B cell (primary cell): ENCODE measurements at places on chromosomes 6 and 20. TPM values are rescaled to one million over a fixed set of nuclear protein-coding genes. Genes with fewer than 3 reads are reported as not detected.
A peak's percentile ranks its signal among the peaks of the same experiment; 100 is the strongest.

GRCh38 chr6:130715058-130715457 lies 112.1 kb upstream of the SMLR1 start:
- no peak overlapping the region for H3K4me3 ChIP-seq
- DNase-seq = no peak
- H3K27me3 ChIP-seq = no peaks in the 10 kb centered on the region

- H3K4me3 ChIP-seq = no peak overlapping the region
- no peaks in the 10 kb centered on the region for H3K36me3 ChIP-seq
Measured at GRCh38 chr20:59985864-59986263, 27.6 kb downstream of the CDH26 start.

GRCh38 chr6:13838616-13839015 lies 24.3 kb upstream of the MCUR1 start:
- H3K27ac ChIP-seq = no peak overlapping the region
- DNase-seq = no peak
- H3K27me3 ChIP-seq = no peaks in the 10 kb centered on the region
- H3K4me3 ChIP-seq = no peak overlapping the region

GRCh38 chr6:137964876-137965275 lies 97.8 kb downstream of the TNFAIP3 start:
- no peak overlapping the region for H3K4me3 ChIP-seq
- H3K27ac ChIP-seq = no peak overlapping the region
- no peaks in the 10 kb centered on the region for H3K36me3 ChIP-seq
- no peaks in the 10 kb centered on the region for H3K27me3 ChIP-seq
- peaks cover 13% of the 10 kb centered on the region for H3K4me1 ChIP-seq
- DNase-seq = no peak

DNA sequence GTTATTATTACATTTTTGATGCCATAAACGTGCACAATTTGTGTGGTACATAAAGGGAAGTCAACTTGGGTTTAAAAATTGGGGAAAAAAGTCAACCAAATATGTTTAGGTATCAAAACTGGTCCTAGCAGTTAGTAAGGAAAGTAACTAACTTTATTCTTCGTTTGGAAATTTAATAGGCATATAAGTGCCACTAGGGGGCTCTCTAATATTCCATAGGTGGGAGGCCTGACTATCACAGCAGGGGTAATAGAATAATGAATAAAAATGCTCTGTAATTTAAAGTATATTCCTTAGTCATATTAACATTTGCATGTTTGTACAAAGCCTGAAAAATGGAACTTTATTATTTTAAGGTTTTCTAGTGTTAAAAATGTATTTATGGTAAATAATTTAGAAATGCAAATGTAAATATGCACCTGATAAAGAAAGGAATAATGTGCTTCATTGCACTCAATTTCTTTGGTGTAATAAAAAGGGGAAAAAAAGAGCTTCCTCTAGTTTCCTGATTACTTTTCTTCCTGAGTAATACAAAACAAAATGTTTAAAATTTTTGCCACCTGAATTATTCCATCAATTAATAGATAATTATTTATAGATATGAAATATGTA lies 125.7 kb upstream of the HDAC2 start:
- DNase-seq = peak; percentile 23
- H3K27ac ChIP-seq = no peak overlapping the region
- H3K27me3 ChIP-seq = no peaks in the 10 kb centered on the region
- no peak overlapping the region for H3K4me3 ChIP-seq
- no peaks in the 10 kb centered on the region for H3K36me3 ChIP-seq

The GNMT gene
- 2.0 and 2.8 TPM in 2 replicates for total RNA-seq

The CDSN gene
- not detected in 2 replicates for total RNA-seq

The ANKRD60 gene
- total RNA-seq = 0.27 TPM in 1 of 2 replicates, not detected in the other

The IL17F gene
- not detected in 2 replicates for total RNA-seq

The GPR63 gene
- 0.10 and 0.12 TPM in 2 replicates for total RNA-seq

The RNF217 gene
- total RNA-seq = not detected in 2 replicates
